SW480 (cell line): ENCODE measurements at places on chromosomes 1 and 21.

DNA sequence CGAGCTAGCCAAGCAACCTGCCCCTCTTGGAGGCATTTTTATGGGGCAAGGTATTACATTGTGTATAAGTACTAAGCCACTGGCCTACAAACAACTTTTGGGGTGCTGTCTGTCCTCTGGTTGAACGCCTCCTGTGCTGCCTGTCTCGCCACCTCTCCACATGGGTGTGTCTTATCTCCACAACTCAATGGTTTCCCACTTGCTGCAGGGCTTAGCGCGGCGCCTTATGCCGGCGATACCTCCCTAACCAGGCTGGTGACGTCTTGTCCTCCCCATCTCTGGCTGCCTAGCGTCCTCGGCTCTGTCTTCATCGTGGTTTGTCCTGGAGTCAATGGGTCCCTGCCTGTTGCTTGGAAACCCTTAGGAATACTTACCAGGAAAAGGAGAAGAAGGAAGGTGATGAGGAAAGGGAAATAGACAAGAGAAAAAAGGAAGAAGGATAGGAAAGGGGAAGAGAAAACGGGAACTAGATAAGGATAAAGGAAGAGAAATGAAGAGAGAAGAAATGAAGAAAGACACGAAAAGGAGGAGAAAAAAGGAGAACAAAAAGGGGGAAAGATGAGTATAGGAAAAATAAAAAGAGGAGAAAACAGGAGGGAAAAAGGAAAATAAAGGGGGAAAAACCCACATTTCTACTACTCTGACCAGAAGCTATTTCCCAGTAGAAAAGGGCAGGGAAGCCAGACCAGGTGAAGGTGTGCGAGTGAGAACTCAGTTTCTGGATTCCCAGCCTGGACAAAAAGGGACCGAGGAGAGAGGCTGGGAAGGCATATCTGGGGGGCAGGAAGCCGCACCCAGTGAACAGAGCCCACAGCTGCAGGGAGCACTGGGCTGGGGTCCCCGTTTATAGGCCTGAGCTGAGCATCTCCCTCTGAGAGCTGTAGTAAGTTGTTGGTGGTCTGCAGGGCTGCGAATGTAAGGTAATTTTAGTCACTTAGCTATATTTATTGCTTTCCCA lies 86.2 kb downstream of the CLIC6 start:
- no peak for DNase-seq

DNA sequence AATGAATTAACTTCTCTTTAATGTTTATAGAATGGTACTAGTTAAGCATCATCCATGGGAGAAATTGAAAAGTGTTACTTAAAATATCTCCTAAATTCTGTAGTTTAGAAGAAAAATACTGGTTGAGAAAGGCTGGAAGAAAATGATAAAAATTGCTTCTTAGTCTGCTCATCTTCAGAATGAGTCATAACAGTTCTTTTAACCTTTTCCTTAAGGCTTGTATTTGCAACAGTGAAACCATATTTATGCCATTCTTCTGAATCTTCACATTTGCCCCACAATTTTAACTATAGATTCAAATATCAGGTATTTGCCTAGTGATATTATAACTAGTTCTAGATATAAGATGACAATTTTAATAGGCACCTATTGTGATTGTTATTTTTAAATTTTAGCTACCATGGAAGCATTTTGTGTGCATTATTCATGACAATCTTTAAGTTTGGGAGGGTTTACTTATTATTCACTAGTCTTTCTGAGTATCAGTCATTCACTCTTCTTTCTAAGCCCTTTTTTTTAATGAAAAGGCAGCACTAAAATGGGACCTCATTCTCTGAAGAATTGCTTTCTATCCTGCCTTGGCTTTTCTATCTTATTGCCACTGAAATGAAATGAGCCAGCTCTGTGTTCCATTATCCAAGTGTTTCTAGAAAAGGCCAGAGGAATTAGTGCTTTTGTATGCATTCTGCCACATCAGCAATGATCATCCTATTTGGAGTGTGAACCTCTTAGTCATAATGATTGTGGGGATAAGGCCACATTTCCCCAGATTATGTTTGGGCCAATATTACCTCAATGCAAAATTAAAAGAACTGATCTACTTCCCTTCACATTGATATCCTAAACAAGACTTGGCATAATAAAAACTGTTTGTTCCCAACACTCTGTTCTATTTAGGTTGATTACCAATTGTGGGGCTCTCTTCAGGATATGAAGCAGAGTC lies 58.4 kb downstream of the SAMSN1 start:
- DNase-seq = no peak

DNA sequence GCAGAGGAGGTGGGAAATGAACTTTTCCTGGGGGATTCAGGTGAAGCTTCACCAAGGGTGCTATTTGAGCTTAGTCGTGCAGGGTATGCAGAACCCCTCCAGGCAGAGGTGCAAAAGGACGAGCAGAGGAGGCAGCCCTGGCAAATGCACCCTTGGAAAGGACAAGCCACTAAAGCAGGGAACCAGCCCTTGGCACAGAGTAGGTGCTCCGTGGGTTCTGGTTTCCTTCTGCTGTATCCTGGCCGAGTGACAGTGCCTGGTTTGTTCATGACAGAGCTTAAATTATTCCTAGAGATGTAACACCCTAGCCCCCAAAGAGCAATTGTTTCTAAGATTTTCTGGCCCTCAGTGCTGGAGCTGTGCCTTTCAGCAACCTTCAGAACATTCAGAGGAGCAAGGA lies 73.4 kb upstream of the SYT6 start:
- DNase-seq = no peak

DNA sequence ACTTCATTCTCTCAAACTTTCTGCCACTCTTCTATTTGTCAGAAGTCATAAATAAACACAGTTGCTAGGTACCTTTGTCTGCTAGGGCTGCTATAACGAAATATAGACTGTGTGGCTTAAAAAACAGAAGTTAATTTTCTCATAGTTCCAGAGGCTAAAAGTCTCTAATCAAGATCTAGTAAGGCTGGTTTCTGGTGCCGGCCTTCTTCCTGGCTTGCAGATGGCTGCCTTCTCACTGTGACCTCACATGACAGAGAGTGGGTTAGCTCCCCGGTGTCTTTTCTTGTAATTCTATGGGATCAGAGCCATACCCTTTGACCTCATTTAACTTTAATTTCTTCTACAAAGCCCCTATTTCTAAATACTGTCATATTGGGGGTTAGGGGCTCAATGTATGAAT lies 5.9 kb downstream of the PDC start:
- no peak for DNase-seq

DNA sequence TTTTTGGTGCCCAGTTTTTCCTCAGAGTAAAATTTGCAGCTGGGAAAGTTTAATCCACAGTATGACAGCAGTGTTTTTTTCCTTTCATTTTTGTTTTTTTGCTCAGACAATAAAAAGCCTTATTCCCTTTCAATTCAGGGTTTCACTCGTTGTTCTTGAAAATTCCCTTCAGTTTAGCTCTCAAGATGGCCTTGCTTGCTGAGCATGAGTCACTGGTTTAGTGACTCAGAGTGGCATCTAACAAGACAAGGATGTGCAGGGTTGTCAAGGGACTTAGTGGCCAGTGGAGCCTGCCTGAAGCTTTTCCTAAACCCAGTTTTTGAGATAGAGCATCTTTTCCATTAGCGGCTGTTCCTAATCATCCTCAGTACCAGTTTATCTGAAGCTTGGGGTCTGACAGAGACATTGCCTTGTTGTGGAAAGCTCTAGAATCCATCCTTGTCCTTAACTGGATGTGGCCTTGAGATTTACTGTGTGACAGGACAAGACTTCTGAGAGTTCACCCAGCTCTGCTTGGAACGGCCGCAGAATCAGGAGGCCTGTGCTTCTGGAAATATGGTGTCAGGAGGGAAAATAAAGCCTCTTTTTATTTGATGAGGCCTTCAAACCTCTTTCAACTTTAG lies 48.4 kb upstream of the DNAJC6 start:
- DNase-seq = peak; percentile 50

DNA sequence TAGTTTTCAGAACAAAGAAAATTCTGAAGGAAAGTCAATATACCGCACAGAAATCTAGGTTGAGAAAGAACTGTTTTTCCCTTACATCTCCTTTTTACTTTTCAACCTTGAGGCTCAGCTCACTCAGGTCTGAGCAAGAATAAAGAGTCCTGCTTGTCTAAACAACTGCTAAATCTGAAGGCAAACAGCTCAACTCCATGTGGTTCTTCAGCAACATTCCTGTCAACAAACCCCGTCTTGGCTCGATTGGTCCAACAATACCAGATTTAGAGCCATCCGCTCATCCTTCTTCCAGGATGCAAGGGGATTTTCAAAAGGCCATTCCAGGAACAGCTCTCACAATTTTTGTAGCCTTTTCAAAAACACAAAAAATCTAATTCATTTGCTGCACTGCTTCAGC lies 119.8 kb downstream of the HLCS start:
- DNase-seq = no peak

DNA sequence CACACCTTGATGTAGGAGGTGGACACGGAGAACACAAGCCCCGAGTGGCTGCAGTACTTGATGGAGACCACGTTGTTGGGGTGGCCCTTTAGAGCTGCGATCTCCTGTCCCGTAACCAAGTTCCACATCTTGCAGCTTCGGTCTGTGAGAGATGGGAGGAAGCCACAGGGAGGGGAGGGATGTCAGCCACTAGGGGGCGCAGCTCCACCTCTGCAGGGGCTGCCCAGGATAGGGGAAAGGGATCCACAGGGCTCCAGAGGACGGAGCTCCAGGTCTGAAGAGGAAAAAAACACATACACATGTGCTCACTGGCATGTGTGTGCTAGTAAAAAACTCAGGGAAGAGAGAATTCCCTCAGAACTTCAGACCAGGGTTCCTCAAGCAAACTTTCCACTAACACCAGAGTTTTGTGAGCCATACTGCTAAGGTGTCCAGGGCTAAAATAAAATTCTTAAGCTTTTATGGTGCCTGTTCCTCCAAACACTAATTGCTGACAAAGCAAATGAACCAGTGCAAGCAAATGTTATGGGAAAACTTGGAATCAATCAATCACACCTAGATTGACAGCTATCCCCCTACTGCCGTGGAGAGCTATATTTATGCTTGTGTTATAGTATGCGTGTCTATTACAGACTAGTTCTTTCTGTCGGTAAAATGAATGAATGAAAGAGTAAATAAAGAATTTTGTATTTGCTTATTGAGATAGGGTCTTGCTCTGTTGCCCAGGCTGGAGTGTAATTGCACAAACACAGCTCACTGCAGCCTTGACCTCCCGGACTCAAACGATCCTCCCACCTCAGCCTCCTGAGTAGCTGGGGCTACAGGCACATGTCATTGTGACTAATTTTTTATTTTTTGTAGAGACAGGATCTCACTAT lies 43.7 kb downstream of the KIF21B start:
- DNase-seq = no peak

- peak; percentile 41 for DNase-seq
Observed at GRCh38 chr1:109895720-109896504, 14.7 kb upstream of the CSF1 start.

- DNase-seq = no peak
Observed at GRCh38 chr21:19684328-19684727, 1280.7 kb upstream of the TMPRSS15 start.

DNA sequence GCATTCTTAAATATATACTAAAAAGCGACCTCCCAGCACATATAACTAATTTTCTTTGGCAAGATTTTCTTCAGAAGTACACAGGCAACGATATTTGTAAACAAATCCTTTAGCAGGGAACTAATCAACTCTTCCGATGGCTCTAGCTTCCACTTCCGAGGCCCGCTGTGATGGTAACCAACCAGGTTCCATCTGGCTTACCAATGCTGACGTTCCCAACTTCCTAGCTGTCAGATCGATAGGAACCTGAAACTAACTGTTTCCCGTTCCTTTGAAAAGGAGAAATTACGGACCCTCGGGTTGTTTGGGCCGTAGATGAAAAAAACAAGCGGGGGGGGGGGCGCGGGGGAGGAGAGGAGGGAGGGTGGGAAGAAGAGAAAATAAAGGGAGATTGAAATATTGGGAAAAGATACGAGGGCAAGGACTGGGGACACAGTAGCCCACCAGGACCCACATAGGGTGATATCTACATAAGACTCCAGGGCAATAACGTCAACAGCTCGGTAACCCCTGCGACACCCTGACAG lies 513 bp downstream of the GTF2B start:
- peak; percentile 20 for DNase-seq

DNA sequence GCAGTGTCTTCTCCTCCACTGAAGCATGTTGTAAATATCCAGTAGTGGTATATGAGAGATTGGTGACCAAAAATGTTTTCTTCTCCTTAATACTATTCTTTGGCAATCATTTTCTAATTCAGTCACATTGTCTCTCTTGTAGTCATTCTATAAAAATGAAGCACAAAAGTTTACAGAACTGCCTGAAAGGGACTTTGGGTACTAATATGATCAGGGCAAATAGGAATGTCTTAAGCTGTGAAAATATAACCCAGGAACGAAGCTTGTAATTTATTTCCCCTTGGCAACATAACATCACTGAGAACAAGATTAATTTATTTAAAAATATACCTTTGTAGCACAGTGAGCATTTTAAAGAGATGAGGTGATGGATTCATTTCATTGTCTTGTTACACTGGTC lies 4.9 kb downstream of the B3GALT2 start:
- DNase-seq = no peak

DNA sequence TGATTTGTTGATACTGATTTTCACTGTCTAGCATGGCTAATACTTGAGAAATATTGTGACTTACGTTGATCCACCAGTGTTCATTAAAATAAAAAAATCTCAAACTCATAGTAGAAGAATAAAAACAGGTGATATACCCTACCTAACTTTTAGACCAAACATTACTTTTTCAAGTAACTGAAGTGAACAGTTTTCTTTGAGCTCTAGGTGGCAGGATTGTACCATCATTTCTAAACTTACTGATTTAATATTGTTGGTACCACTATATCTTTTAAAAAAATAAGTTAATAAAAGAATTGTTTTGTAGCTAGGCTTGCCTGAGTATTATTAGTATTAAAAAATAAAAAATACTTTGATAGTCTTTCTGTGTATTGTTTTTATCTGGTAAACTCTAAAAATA lies 21.5 kb downstream of the CDC73 start:
- DNase-seq = peak; percentile 9

DNA sequence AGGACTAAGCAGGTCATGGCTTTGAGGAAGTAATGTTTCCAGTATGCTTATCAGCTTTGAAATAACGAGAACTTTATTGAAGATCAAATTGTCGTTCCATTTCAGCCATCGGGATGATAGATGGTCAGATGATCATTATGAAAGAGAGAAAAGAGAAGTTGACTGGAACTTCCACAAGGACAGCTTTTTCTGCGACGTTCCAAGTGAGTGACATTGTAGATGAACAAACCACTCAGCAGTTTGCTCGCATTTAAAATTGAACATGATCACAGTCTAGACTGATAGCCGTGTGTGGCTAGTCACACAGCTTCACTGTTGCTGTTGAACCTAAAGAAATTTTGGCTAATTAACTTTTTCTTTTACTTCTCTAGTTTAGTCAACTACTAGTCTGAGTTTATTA lies 151.1 kb downstream of the TLR5 start:
- DNase-seq = no peak

DNA sequence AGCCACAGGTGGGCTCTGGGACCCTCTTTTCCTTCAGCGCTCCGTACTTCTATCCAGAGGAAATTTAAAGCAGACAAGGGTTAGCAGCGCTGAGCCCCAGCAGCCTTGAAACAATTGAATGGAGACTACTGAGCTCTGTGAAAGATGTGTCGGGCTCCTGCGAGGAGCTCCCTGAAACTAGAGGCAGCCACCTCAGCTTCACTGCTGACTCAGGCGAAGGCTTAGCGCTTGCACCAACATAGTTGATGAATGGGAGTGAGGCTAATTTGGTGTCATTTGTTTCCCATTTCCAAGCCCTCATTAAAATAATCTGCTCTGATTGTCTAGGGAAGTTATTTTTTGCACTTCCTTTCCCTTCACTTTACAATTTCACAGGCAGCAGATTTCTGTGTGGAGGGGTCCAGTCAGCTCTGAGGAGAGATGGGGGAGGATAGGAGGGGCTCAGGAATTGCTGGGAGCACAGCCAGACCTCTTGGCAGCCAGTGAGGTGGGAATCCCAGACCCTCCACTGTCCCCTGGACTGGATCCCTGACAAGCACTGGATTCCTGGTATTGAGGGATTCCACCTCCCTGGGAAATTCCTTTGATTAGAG lies 398.9 kb upstream of the PLXNA2 start:
- DNase-seq = no peak
